ENCODE measurements at places on chromosomes 5 and 9.

GRCh38 chr9:87067426-87067825 lies 120.1 kb upstream of the GAS1 start:
- no peak for DNase-seq

GRCh38 chr5:88883836-88884607 lies 1.0 kb upstream of the MEF2C start:
- DNase-seq, result no peak

GRCh38 chr9:126497660-126498275 lies 116.0 kb upstream of the LMX1B start:
- DNase-seq, result no peak

- no peak for DNase-seq
Measured at GRCh38 chr5:56479696-56480077, 246.6 kb upstream of the ANKRD55 start.

GRCh38 chr5:89604342-89604741 lies 721.4 kb upstream of the MEF2C start:
- DNase-seq, result no peak

DNA sequence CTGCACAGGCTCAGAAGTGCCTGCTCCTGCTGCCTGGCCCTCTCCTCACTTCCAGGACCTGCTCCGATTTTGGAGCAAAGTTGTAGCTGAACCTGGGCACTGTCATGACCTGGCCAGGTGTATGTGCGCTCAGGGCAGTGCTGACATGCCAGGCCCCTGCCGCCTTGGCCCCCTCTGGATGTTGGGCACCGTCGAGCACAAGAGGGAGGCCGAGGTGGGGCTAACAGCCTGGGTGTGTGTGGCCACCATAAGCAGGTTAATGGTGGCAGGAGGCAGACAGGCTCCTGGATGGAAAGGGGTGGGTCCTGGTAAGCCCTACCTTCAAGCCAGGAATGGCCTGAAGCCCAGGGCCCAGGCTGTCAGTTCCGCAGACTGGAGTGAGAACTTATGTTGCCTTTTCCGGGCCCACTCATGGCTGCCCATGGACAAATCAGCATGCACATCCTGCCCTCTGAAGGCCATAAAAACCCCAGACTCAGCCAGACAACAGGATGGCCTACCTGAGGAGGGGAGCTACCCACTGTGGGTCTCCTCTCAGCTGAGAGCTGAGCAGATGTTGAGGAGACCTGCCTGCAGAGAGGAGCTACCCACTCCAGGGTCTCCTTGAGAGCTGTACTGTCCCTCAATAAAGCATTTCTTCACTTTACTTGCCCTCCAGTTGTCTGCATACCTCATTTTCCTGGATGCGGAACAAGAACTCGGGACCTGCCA lies 66.2 kb downstream of the NACC2 start:
- DNase-seq, result no peak

- no peak for DNase-seq
Measured at GRCh38 chr9:2630158-2630557, 8.6 kb downstream of the VLDLR start.

- no peak for DNase-seq
Measured at GRCh38 chr9:5846501-5846921, 13.6 kb upstream of the ERMP1 start.
